Breast epithelium (tissue), 4 donors: ENCODE measurements at places on chromosomes 13 and 19. TPM values are rescaled to one million over a fixed set of nuclear protein-coding genes. Genes with fewer than 3 reads are reported as not detected.

Gene CEBPA
- total RNA-seq, result 35.1 TPM

Gene THAP8
- total RNA-seq, result 8.6 TPM

Gene SMIM17
- 0.33 TPM for total RNA-seq

Gene BICRA
- 7.5 TPM for total RNA-seq

DNA sequence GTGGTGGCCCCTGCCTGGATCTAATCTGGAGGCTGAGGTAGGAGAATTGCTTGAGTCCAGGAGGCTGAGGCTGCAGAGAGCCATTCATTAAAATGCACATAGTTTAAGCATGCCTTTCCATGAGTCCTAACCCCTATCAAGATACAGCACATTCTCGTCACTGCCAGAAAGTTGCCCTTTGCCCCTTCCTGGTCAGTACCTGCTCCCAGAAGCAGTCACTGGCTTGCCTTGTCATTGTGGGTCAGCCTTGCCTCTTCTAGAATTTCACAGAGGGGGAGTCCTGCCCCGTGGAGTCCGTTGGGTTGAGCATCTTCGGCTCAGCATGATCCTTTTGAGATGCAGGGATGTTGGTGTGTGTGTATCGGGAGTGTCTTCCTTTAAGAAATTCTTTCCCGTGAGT, 10.8 kb downstream of the BICRA start:
- DNase-seq, result no peak

DNA sequence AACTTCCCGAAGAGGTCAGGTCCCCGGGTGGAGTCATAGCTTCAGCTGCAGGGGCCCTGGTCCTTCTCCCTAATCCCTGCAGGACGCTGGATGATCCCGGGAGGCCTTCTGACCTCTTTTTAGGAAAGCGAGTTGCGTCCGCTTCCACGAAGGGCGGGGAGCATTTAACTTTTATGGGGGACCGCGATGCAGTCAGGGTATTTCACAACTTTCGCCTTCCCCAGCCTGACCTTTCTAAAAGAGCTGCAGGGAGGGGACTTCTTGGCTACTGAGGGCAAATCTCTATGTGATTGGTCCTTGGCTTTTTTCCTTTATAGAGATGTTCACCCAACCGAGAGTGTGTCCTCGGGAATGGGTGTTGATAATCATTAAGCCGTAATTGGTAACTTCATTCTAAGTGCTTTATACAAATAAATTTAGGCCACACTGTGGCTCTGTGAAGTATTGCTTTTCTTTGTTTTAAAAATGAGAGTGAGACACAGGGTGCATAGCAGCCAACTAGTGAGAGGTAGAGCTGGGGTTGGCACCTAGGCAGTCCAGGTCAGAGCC, 778 bp downstream of the ZNF230 start:
- DNase-seq, result no peak

- DNase-seq, result no peak
Observed at GRCh38 chr19:2716722-2717637, 4.2 kb downstream of the DIRAS1 start.

DNA sequence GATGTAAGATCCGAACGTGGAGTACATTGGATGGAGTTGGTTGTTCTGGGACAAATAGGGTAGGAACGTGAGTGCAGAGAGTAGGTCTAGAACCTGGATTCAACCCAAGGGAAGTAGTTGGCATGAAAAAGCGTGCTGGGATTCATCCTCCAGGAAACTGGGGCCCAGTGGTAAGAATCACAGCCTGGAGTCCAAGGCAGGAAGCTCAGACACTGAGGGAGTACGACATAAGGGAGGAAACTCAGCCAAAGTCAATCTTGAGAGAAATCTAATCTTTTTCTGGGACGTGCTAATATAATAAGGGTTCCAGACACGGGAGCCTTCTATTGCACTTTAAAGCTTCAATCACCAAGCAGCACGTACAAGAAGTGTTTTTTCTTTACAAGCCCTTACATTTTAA, 46.4 kb downstream of the DLEU7 start:
- DNase-seq, result no peak

- no peak for DNase-seq
Observed at GRCh38 chr13:26950546-26950945, 190.0 kb upstream of the GPR12 start.

DNA sequence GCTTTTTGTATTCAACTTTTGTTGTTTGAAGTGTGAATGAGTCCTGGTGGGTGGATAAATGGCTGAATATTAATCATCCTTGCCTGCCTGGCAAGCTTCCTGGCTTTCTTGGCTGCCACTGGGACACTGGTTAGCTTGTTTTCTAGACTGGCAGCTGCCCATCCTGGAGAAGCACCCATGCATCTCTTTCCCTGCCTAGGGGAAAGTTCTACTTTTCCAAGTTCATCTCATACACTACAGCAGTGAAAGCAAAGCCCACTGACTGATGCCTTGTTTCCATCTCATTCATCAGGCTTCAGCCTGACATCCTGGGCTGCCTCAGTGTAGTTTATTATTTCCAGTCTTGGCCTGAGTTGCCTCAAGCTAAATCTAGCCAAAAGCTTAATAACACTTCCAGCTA, 244.8 kb downstream of the PCDH20 start:
- DNase-seq, result no peak

- DNase-seq, result no peak
Observed at GRCh38 chr13:80603351-80603750, 262.4 kb upstream of the SPRY2 start.

DNA sequence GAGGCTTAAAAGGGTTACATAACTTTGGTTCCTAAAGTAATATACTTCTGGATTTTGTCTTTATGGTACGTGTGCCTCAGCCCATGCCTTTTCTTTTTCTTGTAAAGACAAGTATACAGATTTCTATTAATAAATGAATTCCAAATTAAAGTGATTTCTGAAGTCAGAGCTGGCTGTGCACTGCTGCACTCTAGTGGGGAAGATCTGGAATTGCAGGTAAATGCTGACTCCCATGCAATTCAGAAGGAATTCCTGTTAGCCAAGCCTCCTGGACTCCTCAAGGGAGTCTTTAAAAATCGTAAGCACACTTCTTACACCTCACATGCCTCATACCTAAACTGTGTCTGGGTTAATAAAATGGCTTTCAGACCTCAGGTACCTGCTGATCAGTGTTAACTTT, 118.4 kb upstream of the SLC7A1 start:
- DNase-seq, result no peak

DNA sequence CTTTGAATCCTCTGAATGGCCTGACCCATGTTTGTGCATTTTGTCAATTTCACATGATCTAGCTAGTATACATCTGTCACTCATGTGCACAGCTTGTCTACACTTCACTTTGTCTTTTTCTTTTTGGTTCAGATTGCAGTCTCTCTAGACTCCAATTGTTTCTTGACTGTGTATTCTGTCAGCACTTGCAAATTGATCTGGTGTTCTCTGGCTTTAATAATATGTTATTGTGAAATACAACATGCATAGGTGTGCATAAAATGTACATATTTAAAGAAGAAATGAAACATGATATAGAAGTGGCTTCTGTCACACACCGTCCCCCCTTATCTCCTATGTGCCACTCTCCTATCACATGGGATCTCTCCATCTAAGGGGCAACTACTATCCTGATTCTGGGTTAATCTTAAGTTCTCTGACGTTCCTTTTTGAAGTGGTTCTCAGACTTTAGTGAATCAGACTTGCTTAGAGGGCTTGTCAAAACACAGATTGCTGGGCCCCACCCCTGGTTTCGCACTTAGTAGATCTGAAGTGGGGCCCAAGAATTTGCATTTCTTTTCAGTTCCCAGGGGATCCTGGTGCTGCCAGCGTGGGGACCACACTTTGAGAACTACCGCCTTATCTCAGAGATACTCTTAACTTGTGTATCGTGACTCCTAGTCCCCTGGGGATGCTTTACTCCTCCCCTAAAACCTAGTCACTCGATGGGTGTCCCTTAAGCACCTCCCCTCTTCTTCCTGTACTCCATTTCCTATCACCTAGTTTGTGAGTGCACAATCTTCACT, 5.8 kb downstream of the KRTDAP start:
- DNase-seq, result no peak

DNA sequence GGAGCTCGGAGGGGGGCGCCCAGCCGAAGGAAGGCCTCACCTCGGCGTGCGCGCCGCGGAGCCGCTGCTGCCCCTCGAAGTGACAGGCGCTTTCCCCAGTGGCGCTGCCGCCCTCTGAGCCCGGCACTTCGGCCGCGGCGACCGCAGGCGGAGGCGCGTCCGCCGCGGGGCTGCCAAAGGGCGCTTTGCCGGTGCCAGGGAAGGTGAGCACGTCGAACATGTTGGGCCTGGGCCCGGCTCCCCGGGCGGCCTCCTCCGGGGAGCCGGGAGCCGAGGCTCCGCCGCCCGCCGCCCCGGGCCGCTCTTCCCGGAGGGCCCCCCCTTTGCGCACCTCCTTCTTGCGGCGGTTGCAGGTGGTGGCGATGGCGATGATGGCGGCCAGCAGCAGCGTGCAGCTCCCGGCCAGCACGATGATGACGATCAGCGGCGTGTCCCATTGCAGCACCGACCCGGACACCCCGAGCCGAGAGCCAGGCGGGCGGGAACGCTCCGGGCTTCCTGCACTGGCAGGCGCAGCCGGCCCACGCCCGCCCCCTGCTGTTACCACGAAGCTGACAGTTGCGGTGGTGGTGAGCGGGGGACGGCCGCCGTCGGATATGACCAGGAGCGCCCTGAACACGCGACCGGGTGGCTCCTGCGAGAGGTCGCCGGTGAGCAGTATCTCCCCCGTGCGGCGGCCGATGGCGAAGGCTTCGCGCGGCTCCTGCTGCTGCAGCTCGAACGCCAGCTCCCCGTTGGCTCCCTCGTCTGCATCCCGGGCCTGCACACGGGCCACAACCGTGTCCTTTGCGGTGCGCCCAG, 2.5 kb downstream of the PCDH8 start:
- no peak for DNase-seq
